ENCODE measurements at places on chromosomes 7 and 10. TPM values are rescaled to one million over a fixed set of nuclear protein-coding genes. Genes with fewer than 3 reads are reported as not detected.

The GCK gene
- total RNA-seq: not detected

The UBTD1 gene
- total RNA-seq: 5.0 TPM

The ZEB1 gene
- 6.1 TPM for total RNA-seq

The ACSM6 gene
- total RNA-seq: not detected

The AGAP9 gene
- total RNA-seq: 1.1 TPM

The CTNNA3 gene
- 0.29 TPM for total RNA-seq

The SPDYE3 gene
- total RNA-seq: not detected

The GARIN1A gene
- not detected for total RNA-seq

The TYW1B gene
- total RNA-seq: 2.0 TPM

The EXOSC1 gene
- 44.8 TPM for total RNA-seq

The VIPR2 gene
- total RNA-seq: 0.18 TPM

The DTX2 gene
- total RNA-seq: 54.4 TPM

The HMX3 gene
- total RNA-seq: not detected

The PPP1R17 gene
- total RNA-seq: not detected

The TMEM26 gene
- not detected for total RNA-seq

The RAMP3 gene
- total RNA-seq: 9.7 TPM

The UMAD1 gene
- 2.5 TPM for total RNA-seq

The EXOC6 gene
- total RNA-seq: 1.3 TPM

The VGF gene
- not detected for total RNA-seq

The MYH16 gene
- total RNA-seq: not detected

The SYNPO2L gene
- total RNA-seq: 0.19 TPM

The NODAL gene
- not detected for total RNA-seq

The TRPV6 gene
- 6.5 TPM for total RNA-seq

The MMRN2 gene
- total RNA-seq: 18.1 TPM

The TMEM178B gene
- 1.4 TPM for total RNA-seq

The BBIP1 gene
- total RNA-seq: 16.8 TPM

The MSMB gene
- not detected for total RNA-seq

The SOSTDC1 gene
- 2.8 TPM for total RNA-seq

The SFTPA1 gene
- total RNA-seq: not detected

The PDSS1 gene
- 12.7 TPM for total RNA-seq

The BTBD16 gene
- not detected for total RNA-seq

Measured in esophagus squamous epithelium (tissue), 5 donors.